ENCODE measurements at places on chromosomes 2 and 18. TPM values are rescaled to one million over a fixed set of nuclear protein-coding genes. Genes with fewer than 3 reads are reported as not detected.

DNA sequence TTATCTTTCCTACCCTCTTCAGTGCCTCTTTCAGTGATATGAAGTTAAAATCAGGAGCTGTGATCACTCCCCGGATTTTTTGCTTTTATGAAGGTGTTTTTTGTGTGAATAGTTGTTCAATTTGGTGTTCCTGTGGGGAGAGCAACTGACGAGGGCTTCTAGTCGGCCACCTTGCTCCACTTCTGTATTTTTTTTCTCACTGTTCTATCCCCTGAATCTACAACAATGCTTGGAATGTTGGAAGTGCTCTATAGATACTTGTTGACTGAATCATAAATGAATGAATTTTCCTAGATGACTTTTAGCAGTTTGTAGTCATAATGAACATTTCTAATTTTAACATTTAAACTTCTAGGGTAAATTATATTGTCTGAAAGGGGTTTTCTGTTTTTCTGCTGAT lies 247.3 kb downstream of the ZNF385B start:
- DNase-seq, result no peak

GRCh38 chr18:58109256-58109655 lies 65.2 kb downstream of the NEDD4L start:
- DNase-seq, result no peak

- no peak for DNase-seq
Observed at GRCh38 chr2:239938651-239939486, 86.3 kb downstream of the NDUFA10 start.

DNA sequence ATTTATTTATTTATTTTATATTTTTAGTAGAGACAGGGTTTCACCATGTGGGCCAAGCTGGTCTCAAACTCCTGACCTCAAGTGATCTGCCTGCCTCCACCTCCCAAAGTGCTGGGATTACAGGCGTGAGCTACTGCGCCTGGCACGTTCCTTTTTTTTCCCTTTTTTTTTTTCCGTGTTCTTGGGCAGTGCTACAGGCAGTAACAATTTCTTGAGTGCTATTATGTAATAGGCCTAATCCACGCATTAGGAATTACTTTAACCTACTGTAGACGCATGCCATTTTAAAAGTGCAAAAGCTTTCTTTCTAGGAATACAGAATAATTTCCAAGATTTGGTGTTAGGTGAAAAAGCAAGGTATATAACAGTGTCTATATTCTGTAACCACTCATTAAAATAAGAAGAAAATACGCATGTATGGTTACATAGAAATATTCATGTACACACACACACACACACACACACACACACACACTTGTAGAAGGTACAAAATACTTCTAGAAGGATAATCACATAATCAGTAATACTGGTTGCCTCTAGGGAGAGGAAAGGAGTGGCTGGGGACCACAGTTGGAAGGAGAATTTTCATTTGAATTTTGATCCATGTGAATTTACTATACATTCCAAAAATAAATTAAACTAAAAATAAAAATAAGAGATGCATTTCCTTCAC lies 92.3 kb downstream of the METTL8 start:
- no peak for DNase-seq

GRCh38 chr2:86028766-86029381 lies 76.8 kb downstream of the POLR1A start:
- no peak for DNase-seq

The KCNIP3 gene
- 0.52 TPM for total RNA-seq

The HOXD9 gene
- not detected for total RNA-seq

The FHOD3 gene
- not detected for total RNA-seq

The MC4R gene
- not detected for total RNA-seq

The C1GALT1C1L gene
- not detected for total RNA-seq

The POMC gene
- total RNA-seq, result 6.0 TPM

Measured in natural killer cell (primary cell).